Activated CD4-positive, alpha-beta T cell treated with anti-CD3 and anti-CD28 coated beads, Interleukin-2, amount 10 ng/mL, durations not matched to agents 7 days and 5 days (primary cell): ENCODE measurements at places on chromosomes 5 and 9. TPM values are rescaled to one million over a fixed set of nuclear protein-coding genes. Genes with fewer than 3 reads are reported as not detected.

The TCF7 gene
- total RNA-seq: 271 TPM

The SLC31A2 gene
- 2.5 TPM for total RNA-seq

The SLC24A2 gene
- not detected for total RNA-seq

The NOP16 gene
- 34.0 TPM for total RNA-seq

GRCh38 chr9:34664281-34665066 lies 2.0 kb upstream of the CCL27 start:
- peaks cover 56% of the 10 kb centered on the region for H3K4me1 ChIP-seq
- peak overlapping the region; percentile 89 for H3K4me3 ChIP-seq
- DNase-seq: peak; percentile 82
- H3K27me3 ChIP-seq: no peaks in the 10 kb centered on the region
- peak overlapping the region; percentile 96 for H3K27ac ChIP-seq

DNA sequence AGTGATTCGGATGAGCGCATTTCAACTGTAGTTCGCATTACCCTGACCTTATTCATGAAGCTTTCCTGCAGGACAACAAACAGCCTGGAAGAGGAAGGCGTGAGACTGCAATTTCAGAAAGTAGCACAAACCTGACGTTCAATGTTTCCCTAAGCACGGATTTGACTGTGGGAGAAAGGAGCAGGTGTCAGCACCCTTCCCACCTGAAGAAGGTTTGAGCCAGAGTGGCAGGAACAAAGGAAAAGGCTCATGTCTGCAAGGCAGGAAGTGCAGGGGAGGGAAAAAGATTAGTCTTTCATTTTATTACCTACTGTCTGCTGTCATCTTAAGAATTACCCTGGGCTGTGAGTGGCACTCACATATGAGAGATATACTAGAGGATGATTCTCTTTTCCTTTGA lies 114.0 kb downstream of the MED10 start:
- no peaks in the 10 kb centered on the region for H3K27me3 ChIP-seq
- no peaks in the 10 kb centered on the region for H3K4me1 ChIP-seq
- H3K4me3 ChIP-seq: no peak overlapping the region
- no peak for DNase-seq
- H3K36me3 ChIP-seq: no peaks in the 10 kb centered on the region

DNA sequence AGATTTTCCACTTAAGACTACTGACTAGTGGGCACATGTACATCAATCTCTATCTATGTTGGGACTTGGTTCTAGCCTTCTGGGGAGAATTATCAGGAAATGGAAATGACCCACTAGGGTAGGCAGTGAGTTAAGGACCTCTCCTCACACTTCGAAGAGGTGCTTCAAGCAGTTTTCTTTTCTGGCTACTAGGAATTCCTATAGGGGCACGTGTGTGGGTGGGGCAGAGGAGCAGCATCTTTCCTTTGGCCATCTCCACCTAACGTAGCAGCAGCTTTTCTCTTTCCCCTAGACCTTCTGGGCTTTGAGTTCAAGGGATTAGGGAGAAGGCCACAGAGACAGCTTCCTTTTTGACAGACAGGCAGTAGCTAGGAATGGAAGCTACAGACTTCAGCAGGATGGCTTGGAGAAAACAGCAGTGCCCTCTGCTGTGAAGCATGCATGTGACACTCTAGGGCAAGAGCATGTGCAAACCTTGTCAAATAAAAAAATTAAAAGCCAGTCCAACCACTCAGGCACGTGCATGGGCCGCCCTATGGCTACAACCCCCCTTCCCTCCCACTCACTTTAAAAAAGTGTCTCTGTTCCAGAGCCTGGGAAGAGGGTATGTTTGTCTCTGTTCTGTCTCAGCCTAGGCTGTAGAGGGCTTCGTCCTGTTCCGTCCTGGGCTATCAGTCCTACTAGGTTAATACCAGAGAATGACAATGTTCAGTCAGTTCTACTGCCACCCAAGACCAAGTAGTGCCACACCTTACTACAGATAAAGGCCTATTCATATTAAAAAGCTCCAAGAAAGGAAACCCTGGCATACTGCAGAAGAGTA lies 8.7 kb upstream of the GFRA3 start:
- H3K27me3 ChIP-seq: no peaks in the 10 kb centered on the region
- H3K4me1 ChIP-seq: no peaks in the 10 kb centered on the region
- peak; percentile 10 for DNase-seq
- no peak overlapping the region for H3K4me3 ChIP-seq
- peaks cover 16% of the 10 kb centered on the region for H3K36me3 ChIP-seq

DNA sequence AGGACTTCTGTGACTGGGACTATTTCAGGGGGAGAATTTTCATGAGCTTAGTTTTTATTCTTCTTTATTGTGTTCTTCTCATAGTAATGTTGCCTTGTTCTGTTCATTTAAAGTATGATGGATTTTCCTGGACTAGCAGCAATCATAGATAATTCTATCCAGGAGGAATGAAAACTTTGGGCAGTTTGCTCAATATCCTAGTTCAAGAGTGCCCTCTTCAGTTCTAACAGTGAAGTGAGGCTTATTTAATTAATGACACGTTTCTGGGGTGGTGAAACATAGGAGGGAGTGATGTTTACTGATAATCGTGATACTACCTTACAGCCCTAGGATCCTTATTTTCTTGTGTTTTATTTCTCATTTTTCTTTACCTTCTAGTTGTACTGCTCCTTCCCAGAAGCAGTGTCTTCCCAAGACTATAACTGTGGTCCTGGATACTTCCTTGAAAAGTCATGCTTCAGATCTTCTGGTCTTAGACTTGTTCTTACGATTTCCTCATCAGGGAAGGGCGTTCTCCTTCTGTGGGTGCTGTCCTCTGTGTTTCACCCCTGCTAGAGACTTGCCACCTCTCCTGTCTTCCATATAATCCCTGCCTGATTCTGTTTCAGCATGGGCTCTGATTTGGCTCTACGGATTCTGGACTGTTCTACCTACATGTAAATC lies 57.4 kb downstream of the CFAP95 start:
- H3K27ac ChIP-seq: no peak overlapping the region
- H3K36me3 ChIP-seq: no peaks in the 10 kb centered on the region
- H3K27me3 ChIP-seq: peaks cover 14% of the 10 kb centered on the region
- DNase-seq: no peak
- H3K4me3 ChIP-seq: no peak overlapping the region

GRCh38 chr5:68066277-68066955 lies 149.1 kb upstream of the PIK3R1 start:
- no peaks in the 10 kb centered on the region for H3K36me3 ChIP-seq
- H3K4me1 ChIP-seq: no peaks in the 10 kb centered on the region
- no peak for DNase-seq
- no peak overlapping the region for H3K4me3 ChIP-seq
- H3K27ac ChIP-seq: no peak overlapping the region
- H3K27me3 ChIP-seq: no peaks in the 10 kb centered on the region

- no peaks in the 10 kb centered on the region for H3K36me3 ChIP-seq
- H3K27me3 ChIP-seq: no peaks in the 10 kb centered on the region
- no peak overlapping the region for H3K27ac ChIP-seq
Measured at GRCh38 chr9:108316630-108317029, 539.2 kb downstream of the ACTL7B start.

GRCh38 chr9:113360242-113360842 lies 11.0 kb downstream of the BSPRY start:
- H3K27ac ChIP-seq: no peak overlapping the region
- H3K4me1 ChIP-seq: no peaks in the 10 kb centered on the region
- DNase-seq: no peak
- H3K4me3 ChIP-seq: no peak overlapping the region
- H3K27me3 ChIP-seq: no peaks in the 10 kb centered on the region

- H3K4me3 ChIP-seq: peak overlapping the region; percentile 85
- no peak for DNase-seq
- no peaks in the 10 kb centered on the region for H3K36me3 ChIP-seq
Measured at GRCh38 chr9:136947955-136948510, 3.0 kb downstream of the C8G start.

GRCh38 chr5:59152701-59153245 lies 569.9 kb downstream of the RAB3C start:
- H3K4me3 ChIP-seq: peak overlapping the region; percentile 18
- H3K4me1 ChIP-seq: peaks cover 8% of the 10 kb centered on the region
- peaks cover 7% of the 10 kb centered on the region for H3K36me3 ChIP-seq
- no peak overlapping the region for H3K27ac ChIP-seq
- H3K27me3 ChIP-seq: no peaks in the 10 kb centered on the region

DNA sequence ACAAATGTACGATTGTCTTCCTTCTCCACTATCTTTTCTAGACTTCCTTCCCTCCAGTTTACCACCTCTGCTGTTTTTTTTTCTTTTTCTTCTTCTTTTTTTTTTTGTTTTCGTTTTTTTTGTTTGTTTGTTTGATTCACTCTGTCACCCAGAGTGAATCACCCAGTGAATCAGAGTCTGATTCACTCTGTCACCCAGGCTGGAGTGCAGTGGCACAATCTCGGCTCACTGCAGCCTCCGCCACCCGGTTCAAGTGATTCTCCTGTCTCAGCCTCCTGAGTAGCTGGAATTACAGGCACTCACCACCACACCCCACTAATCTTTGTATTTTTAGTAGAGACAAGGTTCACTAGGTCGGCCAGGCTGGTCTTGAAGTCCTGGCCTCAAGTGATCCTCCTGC lies 375.7 kb downstream of the NTRK2 start:
- DNase-seq: no peak
- H3K27ac ChIP-seq: no peak overlapping the region
- H3K4me3 ChIP-seq: no peak overlapping the region
- H3K4me1 ChIP-seq: no peaks in the 10 kb centered on the region
- H3K36me3 ChIP-seq: no peaks in the 10 kb centered on the region

GRCh38 chr5:95441636-95442035 lies 50.5 kb downstream of the FAM81B start:
- no peak overlapping the region for H3K4me3 ChIP-seq
- no peak overlapping the region for H3K27ac ChIP-seq
- H3K27me3 ChIP-seq: peaks cover 26% of the 10 kb centered on the region
- no peaks in the 10 kb centered on the region for H3K4me1 ChIP-seq

GRCh38 chr9:4886698-4887097 lies 94.0 kb downstream of the RCL1 start:
- peaks cover 4% of the 10 kb centered on the region for H3K4me1 ChIP-seq
- H3K36me3 ChIP-seq: no peaks in the 10 kb centered on the region
- no peaks in the 10 kb centered on the region for H3K27me3 ChIP-seq
- H3K27ac ChIP-seq: no peak overlapping the region

DNA sequence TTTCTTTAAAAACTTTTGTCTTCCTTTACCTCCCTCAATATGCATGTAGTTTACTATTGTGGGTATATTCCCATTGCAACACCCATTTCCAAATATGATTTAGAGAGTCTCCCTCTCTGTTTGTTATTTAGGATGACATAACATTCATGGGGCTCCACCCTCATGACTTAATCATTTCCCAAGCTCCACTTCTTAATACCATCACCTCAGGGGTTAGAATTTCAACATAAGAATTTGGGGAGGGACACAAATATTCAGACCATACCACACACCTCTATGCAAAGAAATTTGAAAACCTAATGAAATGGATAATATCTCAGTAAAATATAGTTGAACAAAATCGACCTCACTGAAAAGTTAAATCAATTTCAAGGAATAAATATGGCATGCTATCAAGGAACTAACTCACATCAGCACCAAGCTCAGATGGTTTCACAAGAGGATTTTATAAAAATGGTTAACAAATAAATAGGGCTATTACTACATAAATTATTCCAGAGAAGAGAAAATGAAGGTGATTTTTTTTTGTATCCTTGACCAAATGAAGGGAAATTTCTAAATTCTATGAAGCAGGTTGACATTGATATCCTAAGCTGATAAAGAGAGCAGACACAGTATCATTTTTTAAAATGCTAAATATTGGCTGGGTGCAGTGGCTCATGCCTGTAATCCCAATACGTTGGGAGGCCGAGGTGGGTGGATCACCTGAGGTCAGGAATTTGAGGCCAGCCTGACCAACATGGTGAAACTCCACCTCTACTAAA lies 20.2 kb upstream of the UBTD2 start:
- no peak for DNase-seq
- peaks cover 15% of the 10 kb centered on the region for H3K27me3 ChIP-seq
- no peaks in the 10 kb centered on the region for H3K36me3 ChIP-seq
- no peak overlapping the region for H3K4me3 ChIP-seq
- no peaks in the 10 kb centered on the region for H3K4me1 ChIP-seq

GRCh38 chr9:37215830-37216229 lies 95.5 kb downstream of the ZCCHC7 start:
- H3K27me3 ChIP-seq: no peaks in the 10 kb centered on the region
- H3K36me3 ChIP-seq: peaks cover 12% of the 10 kb centered on the region
- DNase-seq: no peak
- peaks cover 11% of the 10 kb centered on the region for H3K4me1 ChIP-seq
- no peak overlapping the region for H3K27ac ChIP-seq

- no peak overlapping the region for H3K4me3 ChIP-seq
- H3K36me3 ChIP-seq: no peaks in the 10 kb centered on the region
- peaks cover 7% of the 10 kb centered on the region for H3K4me1 ChIP-seq
- no peak for DNase-seq
- peaks cover 16% of the 10 kb centered on the region for H3K27me3 ChIP-seq
Measured at GRCh38 chr9:101510459-101510858, 23.2 kb upstream of the RNF20 start.

- no peaks in the 10 kb centered on the region for H3K4me1 ChIP-seq
- no peaks in the 10 kb centered on the region for H3K36me3 ChIP-seq
- H3K27me3 ChIP-seq: peaks cover 2% of the 10 kb centered on the region
- H3K4me3 ChIP-seq: no peak overlapping the region
- no peak for DNase-seq
Measured at GRCh38 chr5:156339139-156339841, 12.3 kb downstream of the SGCD start.

GRCh38 chr9:121350993-121351561 lies 19.0 kb downstream of the STOM start:
- H3K36me3 ChIP-seq: peaks cover 29% of the 10 kb centered on the region
- DNase-seq: no peak
- H3K4me3 ChIP-seq: no peak overlapping the region
- H3K4me1 ChIP-seq: peaks cover 34% of the 10 kb centered on the region
- no peaks in the 10 kb centered on the region for H3K27me3 ChIP-seq

DNA sequence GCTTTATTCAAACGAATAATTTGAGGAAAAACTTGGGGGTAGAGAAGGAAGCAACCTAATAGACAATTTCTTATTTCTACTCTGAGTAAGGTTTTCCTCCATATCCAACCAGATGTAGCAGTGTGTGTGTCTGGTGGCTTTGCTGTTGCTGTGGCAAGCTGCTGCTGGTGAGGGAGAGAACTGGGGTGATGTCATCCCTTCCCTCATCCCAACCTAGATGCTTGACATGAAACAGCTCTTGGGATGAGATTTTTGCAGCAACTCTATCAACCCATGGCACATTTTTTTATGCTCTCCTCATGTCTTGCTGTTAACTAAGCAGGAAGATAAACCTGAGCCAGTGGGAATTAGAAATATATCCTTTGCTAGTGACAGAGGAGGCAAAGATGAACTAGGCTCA lies 135.8 kb downstream of the PCSK1 start:
- no peak overlapping the region for H3K27ac ChIP-seq
- H3K36me3 ChIP-seq: no peaks in the 10 kb centered on the region
- H3K27me3 ChIP-seq: no peaks in the 10 kb centered on the region
